NAMALWA (cell line): ENCODE measurements at places on chromosomes 6 and 20.

GRCh38 chr20:51994751-51995417, 192.6 kb upstream of the SALL4 start:
- DNase-seq: no peak

DNA sequence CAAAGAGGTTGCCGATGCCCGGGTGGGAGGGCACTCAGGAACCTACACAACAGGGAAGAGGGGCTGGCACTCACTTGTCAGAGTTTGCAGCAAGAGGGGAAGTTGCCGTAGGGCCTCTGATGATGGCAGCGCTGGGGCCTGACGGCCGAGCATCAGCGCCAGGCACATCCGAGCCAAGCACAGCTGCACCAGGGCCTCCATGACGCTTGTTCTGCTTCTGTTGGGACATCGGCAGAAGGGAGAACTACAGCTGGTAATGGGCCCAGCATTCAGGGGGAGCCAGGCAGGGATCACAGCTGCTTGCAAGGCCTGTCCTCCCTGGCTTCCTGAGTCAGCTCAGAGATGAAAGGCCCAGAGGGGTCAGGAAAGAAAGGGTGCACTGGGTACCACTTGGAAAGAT, 367.7 kb downstream of the CDH4 start:
- DNase-seq: no peak

- no peak for DNase-seq
Measured at GRCh38 chr6:147173140-147173539, 31.1 kb upstream of the STXBP5 start.

GRCh38 chr6:63634630-63635029, 972 bp upstream of the PHF3 start:
- peak; percentile 27 for DNase-seq

- no peak for DNase-seq
Measured at GRCh38 chr6:136552054-136552453, 1.8 kb upstream of the MAP7 start.
